ENCODE measurements at places on chromosomes 4 and X.

DNA sequence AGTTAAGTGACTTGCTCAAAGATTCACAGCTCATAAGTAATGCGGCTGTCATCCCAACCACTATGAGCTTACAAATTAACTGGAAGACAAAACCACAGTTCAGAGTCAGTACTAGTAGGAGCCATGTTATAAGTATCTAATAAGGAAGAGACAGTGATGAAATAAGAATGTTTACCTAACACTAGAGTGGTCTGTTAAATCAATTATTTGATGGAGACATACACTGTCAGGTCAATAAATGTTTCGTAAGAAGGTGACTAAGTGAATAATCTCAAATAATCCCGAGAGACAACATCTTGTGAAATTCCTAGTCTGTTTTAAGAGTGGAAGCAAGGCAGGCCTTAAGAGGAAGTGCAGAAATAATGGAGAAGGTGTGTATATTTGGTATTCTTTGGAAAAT, 25.8 kb upstream of the AMELX start:
- no peak for DNase-seq

- DNase-seq = no peak
Measured at GRCh38 chr4:2743518-2744445, 12.4 kb downstream of the TNIP2 start.

GRCh38 chr4:108130955-108131354, 37.8 kb downstream of the LEF1 start:
- no peak for DNase-seq

DNA sequence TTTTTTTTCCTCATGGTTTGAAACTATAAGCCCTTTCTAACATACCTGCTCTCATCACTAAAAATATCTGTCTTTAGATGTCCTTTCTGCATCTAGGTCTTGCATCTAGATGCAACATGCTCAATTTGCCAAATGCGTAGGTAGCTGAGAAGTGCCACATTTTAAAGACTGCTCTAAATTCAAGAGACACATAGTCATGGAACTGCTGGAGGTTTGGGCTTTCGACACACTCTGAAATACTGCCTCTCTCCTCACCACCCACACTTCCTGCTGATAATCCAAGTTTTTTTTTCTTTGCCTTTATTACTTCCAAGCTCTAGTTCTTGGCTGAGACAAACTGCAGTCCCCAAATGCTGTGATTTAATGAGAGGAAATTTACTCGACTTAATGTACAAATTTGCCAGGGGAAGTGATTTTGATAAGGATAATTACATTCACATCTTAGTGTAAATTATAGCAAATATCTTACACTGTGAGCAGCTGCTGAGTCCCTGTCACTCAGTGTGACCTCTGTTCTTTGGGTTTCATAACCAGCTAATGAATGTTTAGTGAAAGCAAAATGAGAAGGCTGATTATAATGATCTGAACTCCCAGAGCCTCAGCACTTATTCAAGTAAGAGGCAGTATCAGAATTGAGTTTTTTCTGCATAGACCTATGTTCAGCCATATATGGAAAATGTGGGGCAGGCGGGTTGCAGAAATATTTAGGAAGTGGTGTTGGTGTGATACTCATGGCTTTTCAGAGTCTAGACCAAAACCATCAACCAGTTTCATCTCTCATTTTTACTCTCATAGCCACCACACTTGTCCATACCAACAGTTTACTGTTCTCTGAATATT, 31.3 kb downstream of the DRD5 start:
- no peak for DNase-seq

DNA sequence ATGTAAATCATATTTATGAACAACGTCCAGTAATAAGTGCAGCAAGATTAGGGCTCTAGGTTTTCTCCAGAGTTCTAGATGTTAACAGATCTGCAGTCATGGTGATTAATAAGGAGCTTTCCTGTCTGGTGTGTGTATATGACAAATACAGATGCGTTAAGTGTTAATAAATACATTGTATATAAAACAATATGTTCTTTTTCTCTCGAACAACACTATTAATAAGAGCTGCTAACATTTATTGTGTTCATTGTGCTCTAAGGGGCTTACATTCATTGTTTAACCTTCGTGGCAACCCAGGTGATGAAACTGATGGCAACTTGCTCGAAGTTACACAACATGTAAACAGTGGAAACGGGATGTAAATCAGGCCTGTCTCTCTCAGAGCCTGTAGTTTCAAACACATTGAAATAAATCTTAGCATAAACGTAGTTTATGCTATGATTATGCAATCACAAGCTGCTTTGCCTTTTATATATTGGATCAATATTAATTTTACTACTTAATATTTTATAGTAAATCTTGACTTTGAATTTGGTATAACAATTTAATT, 547 bp upstream of the CLGN start:
- DNase-seq = no peak

GRCh38 chrX:11462648-11463047, 169.4 kb downstream of the AMELX start:
- DNase-seq = no peak

GRCh38 chr4:174080361-174080760, 203.1 kb downstream of the FBXO8 start:
- no peak for DNase-seq

DNA sequence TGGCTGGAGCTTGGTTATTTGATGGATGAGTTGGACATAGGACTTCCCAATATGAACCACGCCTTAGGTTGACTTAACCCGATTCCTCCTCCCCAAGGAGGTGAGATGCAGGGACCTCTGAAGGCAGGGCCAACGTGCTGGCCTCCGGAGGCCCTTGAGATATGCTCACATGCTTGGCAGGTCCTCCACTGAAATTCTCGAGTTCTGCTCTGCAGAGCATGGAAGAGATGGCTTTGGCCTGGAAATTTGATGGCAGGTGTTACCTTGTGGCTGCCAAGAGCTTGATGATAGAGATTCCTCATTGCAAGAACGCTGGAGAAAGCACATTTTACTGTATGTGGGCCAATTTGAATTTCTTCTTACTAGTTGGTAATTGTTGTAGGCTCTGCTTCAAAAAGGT, 117.4 kb upstream of the LIMCH1 start:
- peak; percentile 25 for DNase-seq

- no peak for DNase-seq
Measured at GRCh38 chr4:2824329-2824835, 19.3 kb upstream of the ADD1 start.
